Fibroblast of skin of right quadriceps (primary cell): ENCODE measurements at places on chromosomes 2 and 18.

GRCh38 chr2:59947917-59948541 lies 605.4 kb downstream of the BCL11A start:
- no peak for DNase-seq

DNA sequence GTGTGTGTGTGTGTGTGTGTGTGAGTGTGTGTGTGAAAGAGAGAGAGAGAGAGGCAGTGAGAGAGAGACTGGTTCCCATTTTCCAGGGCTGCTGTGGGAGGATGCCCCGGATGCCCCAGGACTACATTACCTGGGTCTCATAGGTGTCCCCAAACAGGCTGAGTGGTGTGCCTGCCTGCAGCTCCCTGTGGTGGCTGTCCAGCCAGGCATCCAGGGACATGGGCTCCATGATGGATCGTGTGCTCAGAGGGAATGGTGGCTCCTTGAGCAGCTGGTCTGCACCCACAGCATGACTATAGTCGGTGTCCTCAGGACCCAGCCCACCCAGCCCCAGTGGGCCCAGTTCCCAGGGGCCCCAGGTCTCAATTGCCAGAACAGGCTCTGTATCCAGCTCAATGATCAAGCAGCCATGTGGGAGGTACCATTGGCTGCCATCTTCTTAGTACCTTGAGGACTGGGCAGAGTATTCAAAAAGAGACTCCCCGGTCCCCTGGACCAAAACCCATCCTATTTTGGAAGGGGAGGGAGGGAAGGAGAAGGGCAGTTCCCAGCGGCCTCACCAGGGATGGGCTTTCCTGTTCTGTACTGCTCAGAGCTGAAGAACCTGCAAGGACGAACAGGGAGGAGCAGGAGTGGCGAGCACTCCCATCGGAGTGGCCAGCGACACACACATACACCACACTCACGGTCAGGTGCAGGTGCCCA lies 5.8 kb upstream of the OXER1 start:
- no peak for DNase-seq

DNA sequence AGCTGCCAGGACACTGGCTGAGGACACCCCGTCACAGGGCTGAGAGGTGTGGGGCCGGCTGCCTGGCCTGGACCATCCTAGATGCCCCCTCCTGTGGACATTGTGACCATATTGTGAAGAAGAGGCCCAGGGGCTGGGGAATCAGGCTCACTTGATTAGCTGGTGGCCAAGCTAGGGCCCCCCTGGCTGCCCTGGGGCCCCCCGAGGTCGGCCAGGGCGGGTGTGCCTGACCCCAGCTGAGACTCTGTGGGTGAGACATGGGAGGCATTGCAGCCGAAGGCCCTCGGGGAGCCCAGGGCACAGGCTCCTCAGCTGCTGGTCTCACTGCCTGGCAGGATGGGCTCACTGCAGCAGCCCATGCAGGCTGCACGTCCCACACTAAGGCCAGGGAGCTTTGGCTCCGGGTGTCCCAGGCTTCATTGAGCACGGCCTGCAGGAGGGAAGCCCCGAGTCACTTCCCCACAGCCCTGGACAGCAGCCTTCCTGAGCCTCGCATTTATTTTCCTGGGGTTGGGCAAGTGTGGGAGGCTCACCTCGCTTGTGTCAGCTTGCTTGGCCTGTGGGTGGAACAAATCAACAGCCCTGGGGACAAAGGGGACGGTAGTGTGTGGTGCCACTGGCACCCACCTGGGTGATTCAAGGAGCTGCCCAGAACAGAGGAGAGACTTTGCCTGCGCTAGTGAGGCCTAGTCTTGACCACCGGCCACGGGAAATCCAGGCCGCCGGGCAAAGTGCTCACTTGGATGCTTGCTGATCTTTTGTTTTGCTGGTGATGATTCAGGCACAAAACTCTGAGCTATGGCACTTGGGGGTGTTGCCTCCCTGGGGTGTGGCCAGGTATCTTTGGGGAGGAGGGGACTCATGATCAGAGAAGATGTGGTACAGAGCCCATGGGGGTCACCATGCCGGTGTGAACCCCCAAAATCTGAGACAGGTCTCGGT lies 1.3 kb downstream of the GAL3ST2 start:
- no peak for DNase-seq

- peak; percentile 61 for DNase-seq
These were observed 157.1 kb upstream of the SCN7A start for GRCh38 chr2:166651080-166651675.

- no peak for DNase-seq
These were observed 1.7 kb upstream of the GMPPA start for GRCh38 chr2:219496825-219497494.

- DNase-seq: no peak
These were observed 50.7 kb downstream of the MYO7B start for GRCh38 chr2:127586136-127586535.

GRCh38 chr18:13006531-13007247 lies 15.5 kb downstream of the CEP192 start:
- peak; percentile 10 for DNase-seq
